ENCODE measurements at places on chromosomes 4 and X. TPM values are rescaled to one million over a fixed set of nuclear protein-coding genes. Genes with fewer than 3 reads are reported as not detected.

The VCX2 gene
- polyA plus RNA-seq, result not detected

The ASMT gene
- not detected for polyA plus RNA-seq

The MAGEA4 gene
- polyA plus RNA-seq, result not detected

The JADE3 gene
- 0.84 TPM for polyA plus RNA-seq

The CYP4V2 gene
- polyA plus RNA-seq, result 10.5 TPM

The REELD1 gene
- polyA plus RNA-seq, result not detected

The SMIM10L2A gene
- not detected for polyA plus RNA-seq

The SH3BP2 gene
- 19.1 TPM for polyA plus RNA-seq

The CSN1S1 gene
- polyA plus RNA-seq, result not detected

The GAGE1 gene
- polyA plus RNA-seq, result not detected

The SLC26A1 gene
- 1.6 TPM for polyA plus RNA-seq

The GTPBP6 gene
- 28.1 TPM for polyA plus RNA-seq

The APBB2 gene
- 22.0 TPM for polyA plus RNA-seq

The PPP4R3C gene
- not detected for polyA plus RNA-seq

The CSAG2 gene
- polyA plus RNA-seq, result not detected

The NEUROG2 gene
- not detected for polyA plus RNA-seq

The SLC6A14 gene
- not detected for polyA plus RNA-seq

The IL2 gene
- not detected for polyA plus RNA-seq

The MAGEA12 gene
- polyA plus RNA-seq, result 0.18 TPM

The PNCK gene
- not detected for polyA plus RNA-seq

The TBX22 gene
- polyA plus RNA-seq, result not detected

The NUP54 gene
- polyA plus RNA-seq, result 37.6 TPM

The CRLF2 gene
- not detected for polyA plus RNA-seq

The ASB9 gene
- not detected for polyA plus RNA-seq

The SOX3 gene
- polyA plus RNA-seq, result not detected

The ABLIM2 gene
- polyA plus RNA-seq, result not detected

The CSAG1 gene
- polyA plus RNA-seq, result not detected

The PGAM4 gene
- not detected for polyA plus RNA-seq

The STPG2 gene
- polyA plus RNA-seq, result 0.19 TPM

The NDST4 gene
- polyA plus RNA-seq, result not detected

The LRCH2 gene
- 1.0 TPM for polyA plus RNA-seq

The NLGN3 gene
- polyA plus RNA-seq, result 0.34 TPM

The H2BW2 gene
- polyA plus RNA-seq, result not detected

The MOSPD2 gene
- 31.0 TPM for polyA plus RNA-seq

The UCHL1 gene
- polyA plus RNA-seq, result 322 TPM

The IQSEC2 gene
- 7.1 TPM for polyA plus RNA-seq

The BCORL1 gene
- polyA plus RNA-seq, result 4.4 TPM

The GRPR gene
- polyA plus RNA-seq, result 0.13 TPM

The CYP2U1 gene
- 6.8 TPM for polyA plus RNA-seq

The GPAT3 gene
- 3.2 TPM for polyA plus RNA-seq

The RHOXF2 gene
- not detected for polyA plus RNA-seq

The ETNPPL gene
- not detected for polyA plus RNA-seq

The TFDP3 gene
- polyA plus RNA-seq, result not detected

The SPACA5 gene
- polyA plus RNA-seq, result not detected

The FUNDC1 gene
- 13.9 TPM for polyA plus RNA-seq

The ITIH6 gene
- not detected for polyA plus RNA-seq

The NKX3-2 gene
- not detected for polyA plus RNA-seq

Measured in GM23248 (cell line).